Tongue (tissue), 3 donors: ENCODE measurements at places on chromosomes 2 and 18. TPM values are rescaled to one million over a fixed set of nuclear protein-coding genes. Genes with fewer than 3 reads are reported as not detected.

Gene SERPINB11
- total RNA-seq, result 1.0 TPM

GRCh38 chr2:74746480-74746879 lies 87.4 kb upstream of the HK2 start:
- no peak for DNase-seq

- no peak for DNase-seq
Observed at GRCh38 chr2:26162963-26163362, 9.9 kb upstream of the GAREM2 start.

DNA sequence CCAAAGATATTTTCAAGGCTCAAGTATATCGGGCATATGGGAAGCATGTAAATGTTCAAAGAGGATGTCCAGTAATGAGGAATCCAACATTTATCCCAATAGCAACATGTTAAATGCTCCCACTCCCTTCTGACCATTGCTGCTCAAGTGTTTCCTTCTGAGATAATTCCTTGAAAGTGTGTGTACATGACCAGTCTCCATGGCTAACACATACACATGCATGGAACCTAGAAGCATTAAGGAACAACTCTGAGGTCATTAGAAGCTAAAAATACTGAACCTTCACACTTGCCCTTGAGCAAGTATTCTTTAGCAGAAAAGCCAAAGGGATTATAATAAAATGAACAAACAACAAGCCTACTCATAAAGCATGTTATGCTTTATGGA lies 433.8 kb upstream of the TCF4 start:
- DNase-seq, result no peak

DNA sequence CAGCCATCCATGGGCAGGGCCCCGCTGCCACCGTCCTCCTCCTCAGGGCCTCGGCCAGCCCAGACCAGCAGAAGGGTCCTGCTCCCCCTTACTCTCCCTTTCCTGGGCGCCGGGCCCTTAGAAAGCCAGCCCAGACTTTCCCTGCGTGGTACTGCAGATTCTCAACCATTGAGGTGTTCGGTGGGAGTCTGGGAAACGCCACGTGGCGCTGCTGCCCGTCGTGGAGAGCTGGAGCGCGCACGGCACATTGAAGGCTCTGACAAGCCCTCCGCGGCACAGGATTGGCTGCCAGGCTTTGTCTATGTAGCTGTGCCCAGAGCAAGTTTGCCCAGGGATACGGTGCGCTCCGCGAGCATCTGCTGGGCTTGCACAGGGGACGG lies 10.4 kb upstream of the KLHL30 start:
- DNase-seq, result no peak

DNA sequence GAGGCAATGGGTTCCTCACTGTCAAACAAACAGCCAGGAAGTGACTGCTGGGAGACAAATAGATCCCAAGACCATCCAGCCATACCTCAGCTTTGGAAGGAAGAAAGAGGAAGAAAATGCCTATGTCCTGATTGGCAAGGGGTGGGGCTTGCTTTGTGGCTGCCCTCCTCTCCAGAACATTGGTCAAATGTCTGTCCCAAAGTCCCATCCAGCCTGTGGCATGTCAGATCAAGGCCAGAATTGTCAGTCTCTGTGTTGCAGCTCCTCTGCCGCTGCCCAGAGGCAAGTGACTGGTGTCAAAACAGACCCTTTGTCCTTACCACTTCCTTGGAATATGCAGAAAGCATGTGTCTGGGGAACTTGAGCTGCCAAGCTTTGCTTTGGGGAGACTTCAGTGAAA lies 63.0 kb upstream of the SMAD2 start:
- no peak for DNase-seq

- no peak for DNase-seq
Observed at GRCh38 chr2:41618754-41619153, 429.1 kb upstream of the PKDCC start.
